ENCODE measurements at places on chromosomes 13 and 19.

DNA sequence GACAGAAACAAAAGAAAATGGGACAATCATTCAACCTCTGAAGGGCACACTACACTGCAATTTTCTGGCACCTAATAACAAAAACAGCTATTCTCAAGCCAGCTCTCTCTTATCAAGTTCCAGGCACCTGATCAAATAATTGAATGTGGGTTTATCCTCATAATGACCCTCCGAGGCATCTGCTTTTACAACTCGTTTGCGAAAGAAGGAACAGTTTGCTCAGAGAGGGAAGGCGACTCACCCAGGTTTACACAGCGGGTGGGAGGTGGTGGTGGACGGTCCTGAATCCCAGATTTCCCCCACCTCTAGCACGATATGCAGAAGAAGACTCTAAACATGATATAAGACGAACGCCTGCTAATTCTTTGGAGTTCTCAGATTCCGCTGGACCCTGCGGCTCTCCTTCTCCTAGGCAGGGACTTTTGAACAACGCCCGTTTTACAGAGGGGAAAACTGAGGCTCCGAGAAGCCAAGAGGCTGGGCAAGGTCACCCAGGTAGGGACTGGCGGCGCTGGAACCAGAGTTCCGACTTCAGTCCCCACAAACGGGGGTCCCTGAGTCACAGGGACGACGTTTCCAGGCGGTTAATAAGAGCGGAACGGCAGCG, 641 bp downstream of the SGTA start:
- DNase-seq: no peak

- DNase-seq: no peak
Measured at GRCh38 chr13:50697746-50698539, 145.5 kb downstream of the DLEU7 start.

GRCh38 chr13:111282997-111283396, 37.4 kb upstream of the TEX29 start:
- no peak for DNase-seq

DNA sequence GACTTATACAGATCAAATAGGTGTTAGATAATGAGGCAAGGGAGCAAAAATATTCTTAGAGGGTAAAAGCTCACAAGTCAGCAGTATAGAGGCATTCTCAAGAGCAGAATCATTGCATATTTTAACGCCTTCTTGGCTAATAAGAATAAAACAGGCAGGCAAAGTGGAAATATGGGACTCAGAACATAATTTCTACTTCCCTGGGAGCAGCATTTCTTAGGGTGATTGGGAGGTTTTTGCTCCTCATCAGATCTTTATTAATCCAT, 39.6 kb downstream of the LHFPL6 start:
- no peak for DNase-seq

- no peak for DNase-seq
Measured at GRCh38 chr19:45258862-45259261, 7.8 kb downstream of the MARK4 start.

DNA sequence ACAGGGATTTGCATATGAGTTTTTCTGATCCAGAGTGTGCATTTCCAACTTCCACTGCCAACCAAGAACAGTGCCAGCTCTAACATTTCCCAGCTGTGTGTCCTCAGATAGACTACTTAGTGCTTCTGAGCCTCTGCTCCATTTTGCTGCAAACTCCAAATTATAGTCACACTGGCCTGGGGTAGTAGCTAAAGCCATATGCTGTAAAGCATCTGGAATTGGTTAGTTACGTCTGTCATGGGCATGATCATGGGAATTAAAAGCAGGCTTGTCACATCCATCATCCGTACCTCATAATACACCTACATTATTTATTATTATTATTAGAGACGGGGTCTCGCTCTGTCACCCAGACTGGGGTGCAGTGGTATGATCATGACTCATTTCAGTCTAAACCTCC, 7.1 kb downstream of the ELAVL3 start:
- no peak for DNase-seq

DNA sequence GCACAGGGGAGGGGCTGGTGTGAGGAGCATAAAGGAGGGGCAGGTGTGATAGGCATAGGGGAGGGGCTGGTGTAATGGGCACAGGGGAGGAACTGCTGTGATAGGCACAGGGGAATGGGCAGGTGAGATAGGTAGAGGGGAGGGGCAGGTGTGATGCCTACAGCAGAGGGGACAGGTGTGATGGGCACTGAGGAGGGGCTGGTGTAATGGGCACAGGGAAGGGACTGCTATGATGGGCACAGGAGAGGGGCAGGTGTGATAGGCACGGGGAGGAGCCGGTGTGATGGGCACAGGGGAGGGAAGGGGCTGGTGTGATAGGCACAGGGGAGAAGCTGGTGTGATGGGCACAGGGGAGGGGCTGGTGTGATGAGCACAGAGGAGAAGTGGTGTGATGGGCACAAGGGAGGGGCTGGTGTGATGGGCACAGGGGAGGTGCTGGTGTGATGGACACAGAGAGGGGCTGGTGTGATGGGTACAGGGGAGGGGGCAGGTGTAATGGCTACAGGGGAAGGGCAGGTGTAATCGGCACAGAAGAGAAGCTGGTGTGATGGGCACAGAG, 39.5 kb upstream of the POP4 start:
- no peak for DNase-seq

DNA sequence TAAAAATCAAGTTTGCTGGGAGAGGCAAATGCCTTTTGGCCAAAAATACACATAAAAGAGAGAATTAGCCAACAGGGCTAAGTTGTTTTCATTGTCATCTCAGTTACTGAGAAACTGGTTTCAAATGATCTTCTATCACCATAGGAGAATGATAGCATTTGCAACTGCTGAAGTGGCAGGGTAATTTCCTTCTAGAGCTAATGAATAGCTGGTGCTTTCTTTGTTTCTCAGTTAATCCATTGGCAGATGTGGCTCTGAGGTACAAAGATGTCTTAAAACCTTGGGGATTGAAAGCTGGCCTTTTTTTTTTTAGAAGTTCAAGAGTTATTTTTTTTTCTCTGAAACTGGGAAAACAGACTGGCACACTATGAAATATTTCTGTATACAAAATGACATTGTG, 332.7 kb upstream of the KLF12 start:
- no peak for DNase-seq

DNA sequence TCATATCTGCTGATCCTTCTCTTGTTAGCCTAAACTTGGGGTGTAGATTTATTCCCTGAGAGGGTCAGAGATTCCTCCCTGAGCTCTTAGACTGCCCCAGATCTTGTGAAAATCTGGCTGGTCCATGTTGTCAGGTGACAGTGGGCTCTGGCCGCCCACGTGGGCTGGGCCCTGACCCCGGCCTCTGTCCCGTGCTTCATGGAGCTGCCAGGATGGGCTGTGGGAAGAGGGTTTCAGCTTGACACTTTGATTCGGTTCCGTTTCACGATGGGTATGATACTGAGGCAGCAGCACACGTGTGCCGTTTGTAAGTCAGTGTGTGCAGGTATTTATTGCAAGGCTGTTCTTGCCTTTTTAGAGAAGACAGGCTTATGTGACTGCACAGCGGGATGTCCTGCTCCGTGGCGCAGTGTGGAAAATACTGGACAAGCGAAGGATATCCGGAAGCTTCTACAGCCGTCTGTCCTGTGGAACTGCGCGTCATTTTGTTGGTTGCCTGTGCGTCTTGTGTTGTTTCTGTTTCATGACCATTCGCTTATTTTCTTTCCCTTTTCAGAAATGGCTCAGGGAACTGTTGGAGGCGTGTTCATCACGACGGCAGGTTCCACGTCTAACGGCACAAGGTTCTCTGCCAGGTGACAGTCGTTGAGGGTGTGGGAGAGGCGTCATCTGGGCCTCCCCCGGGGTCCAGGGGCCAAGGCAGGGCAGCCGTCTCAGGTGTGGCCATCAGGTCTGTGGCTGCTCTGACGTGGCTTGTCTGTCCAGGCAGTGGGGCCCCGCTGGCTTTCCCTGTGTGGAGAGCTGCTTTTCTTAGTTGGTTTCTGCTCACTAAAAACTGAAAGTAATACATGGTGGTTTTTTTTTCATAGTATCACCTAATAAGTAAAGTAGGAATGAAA, 20.5 kb downstream of the ATP4B start:
- no peak for DNase-seq

Measured in CD4-positive, alpha-beta T cell treated with Interleukin-17A for 4 hours (primary cell).